ENCODE measurements at places on chromosomes 6 and 20.

DNA sequence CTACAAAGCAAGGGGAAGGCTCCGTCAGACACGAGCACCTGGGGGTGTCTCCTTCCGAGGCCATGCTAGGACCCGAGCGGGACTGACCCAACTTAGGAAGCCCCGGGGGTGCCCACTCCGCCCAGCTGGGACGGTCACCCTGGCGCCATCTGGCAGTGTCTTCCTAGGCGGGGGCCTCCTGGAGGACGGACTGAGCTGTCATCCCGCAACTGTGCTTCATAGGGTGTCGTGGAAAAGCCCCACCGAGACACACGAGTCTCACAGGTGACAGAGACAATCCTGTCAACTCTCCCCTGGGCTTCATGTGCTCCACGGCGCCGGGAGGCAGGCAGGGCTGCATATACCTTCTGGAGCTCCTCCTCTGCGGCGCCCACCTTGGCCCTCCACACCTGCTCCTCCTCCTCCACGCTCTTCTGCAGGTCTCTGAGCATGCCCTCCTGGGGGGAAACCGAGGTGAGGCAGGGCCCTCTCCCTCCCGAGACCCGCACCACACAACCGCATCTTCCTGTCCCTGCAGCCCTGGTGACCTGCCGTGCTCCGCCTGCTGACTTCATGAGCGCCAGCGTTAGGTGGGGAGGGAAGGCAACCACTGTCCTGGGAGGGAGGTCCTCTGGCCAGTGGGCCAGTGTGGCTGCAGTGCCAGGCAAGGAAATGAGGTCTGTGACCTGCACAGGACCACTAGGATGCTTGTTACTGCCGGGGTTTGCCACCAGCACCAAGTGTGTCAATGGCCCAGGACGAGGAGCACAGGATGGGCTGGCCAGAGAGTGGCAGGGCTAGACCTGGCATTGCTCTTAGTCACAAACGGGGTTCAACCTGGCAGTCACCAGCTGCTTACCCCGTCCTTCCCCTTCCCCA is 50.7 kb downstream of the DSTN start:
- DNase-seq: no peak

- DNase-seq: no peak
These were observed 45.9 kb upstream of the SCGN start for GRCh38 chr6:25606151-25606550.

DNA sequence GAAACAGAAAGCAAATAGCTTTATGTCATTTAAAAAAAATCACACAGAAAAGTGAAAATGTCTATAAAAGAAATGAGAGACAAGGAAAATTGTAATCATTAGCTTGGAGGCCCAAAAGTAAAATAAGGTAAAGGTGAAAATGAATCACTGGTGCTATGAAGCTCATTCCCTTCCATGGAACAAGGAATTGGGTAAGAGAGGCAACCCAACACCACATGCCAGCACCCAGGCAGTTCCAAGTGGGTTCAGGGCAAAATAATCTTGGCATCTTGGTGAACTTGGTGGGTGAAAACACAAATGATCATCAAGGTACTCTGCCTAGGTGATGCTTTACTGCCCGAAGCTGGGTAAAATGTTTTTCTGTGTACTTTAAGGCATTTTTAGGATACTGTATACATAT is 16.7 kb downstream of the CST4 start:
- DNase-seq: no peak

DNA sequence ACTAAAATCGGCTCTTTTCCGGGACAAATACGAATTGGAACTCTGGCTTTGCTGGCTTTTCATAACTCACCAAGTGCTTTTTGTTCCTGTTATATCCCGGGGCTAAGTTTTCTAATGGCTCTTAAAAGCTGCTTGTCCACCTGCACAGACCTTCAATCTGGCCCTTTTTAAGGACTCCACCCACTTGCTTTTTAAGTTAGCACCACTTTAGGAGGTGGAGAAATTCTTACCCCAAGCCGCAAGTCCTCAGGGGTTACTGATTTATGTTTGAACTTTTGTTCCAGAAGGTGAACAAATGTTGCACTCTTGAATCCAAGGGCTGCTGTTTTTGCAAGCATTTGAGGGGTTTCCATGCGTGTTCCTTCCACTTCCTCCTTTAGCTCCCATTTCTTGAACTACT is 37.8 kb downstream of the FAM184A start:
- no peak for DNase-seq

- DNase-seq: no peak
These were observed 52.2 kb upstream of the SPACA1 start for GRCh38 chr6:87995461-87995860.

- no peak for DNase-seq
These were observed 71.4 kb upstream of the SHLD1 start for GRCh38 chr20:5678777-5679176.

- DNase-seq: no peak
These were observed 58.0 kb upstream of the CD93 start for GRCh38 chr20:23143986-23144690.

- no peak for DNase-seq
These were observed 20.8 kb upstream of the SNRPB2 start for GRCh38 chr20:16709017-16709416.

DNA sequence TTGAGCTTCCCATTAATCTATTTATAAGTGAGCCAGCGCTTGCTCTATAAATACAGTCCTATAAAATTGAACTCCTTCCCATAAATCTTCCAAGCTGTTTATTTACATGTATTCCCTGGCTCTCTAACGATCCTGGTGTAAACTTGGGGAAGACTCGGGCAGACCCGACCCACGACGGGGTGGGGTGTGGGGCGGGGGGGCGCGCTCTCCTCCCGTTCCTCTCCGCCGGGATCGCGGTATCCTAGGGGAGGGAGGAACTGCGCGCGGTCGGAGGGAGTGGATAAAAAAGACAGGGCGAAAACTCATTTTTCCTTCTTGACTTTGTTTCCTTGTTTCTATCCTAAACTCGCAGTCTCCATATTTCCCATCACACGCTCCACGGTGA is 31.1 kb downstream of the TFAP2B start:
- DNase-seq: no peak

DNA sequence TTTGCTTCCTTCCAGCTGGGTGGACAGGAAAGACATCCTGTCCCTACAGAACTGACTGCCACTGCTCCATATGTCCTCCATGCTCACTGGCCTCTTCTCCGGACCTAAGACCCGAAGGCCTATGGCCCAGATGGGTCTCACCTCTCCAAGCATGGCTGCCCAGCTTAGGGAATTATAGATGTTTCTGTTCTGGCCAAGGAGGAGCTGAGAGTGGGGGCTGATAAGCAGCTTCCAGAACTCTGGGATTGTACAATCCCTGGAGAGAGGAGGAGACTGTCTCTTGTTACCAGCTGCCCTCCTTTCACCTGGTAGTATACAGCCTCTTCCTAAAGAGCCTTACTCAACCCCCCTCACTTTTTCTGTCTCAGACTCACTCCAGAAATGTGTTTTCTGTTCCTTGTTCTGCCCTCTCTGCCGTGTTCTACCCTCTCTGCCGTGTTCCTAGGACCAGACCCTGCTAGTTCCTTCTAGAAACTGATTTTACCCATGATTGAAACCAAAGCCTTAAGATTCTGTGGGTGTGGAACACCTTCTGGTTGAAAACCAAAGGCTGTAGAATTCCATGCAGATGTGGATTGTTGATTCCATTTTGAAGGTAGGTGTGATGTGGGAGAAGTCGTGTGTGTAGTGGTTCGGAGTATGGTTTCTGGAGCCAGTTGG is 28.7 kb downstream of the ANKS1A start:
- DNase-seq: no peak

DNA sequence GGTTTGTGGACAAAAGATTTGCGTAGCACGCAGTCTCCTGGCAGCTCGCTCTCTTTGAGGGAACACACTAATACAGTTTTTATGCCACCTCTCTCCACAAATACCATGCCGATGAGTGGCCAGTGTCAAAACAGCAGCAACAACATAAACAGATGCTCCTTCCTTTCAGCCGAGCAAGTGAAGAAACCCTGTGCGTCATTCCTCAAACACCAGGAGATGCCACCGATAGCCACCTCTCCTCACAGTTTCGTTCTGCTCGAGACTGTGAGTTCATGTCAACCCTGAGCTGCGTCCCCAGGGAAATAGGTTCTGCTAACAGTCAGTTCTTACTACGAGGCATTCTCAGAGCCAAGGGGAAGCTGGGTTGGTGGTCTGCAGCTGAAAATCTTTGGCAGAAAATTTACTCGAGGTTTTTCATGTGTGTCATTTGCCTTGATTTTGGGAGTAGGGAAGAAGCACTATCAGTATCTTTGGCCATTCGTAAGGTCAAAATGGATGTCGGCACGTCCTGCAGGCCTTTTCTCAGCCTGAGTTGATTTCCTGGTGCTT is 59.9 kb downstream of the EYA2 start:
- peak; percentile 96 for DNase-seq

GRCh38 chr6:48736501-48737206 is 625.7 kb upstream of the PTCHD4 start:
- peak; percentile 93 for DNase-seq

DNA sequence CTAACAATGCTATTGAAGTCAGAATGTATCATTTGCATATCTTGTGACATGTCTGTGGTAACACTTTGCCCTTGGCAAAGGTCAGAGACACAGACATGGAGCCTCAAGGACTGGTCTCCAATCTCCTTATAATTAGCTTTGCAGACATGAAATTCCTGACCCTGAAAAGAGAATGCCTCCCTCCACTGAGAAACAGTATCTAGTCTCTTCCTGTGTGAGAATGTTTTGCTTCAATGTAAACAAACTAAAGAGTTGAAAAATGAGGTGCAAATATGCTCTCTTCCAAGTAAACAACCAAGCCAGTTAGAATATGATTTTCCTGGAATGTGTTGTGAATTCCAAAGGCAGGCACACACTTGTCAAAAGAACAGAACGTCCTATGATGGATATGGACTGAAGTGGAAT is 407.1 kb upstream of the MARCKS start:
- no peak for DNase-seq

DNA sequence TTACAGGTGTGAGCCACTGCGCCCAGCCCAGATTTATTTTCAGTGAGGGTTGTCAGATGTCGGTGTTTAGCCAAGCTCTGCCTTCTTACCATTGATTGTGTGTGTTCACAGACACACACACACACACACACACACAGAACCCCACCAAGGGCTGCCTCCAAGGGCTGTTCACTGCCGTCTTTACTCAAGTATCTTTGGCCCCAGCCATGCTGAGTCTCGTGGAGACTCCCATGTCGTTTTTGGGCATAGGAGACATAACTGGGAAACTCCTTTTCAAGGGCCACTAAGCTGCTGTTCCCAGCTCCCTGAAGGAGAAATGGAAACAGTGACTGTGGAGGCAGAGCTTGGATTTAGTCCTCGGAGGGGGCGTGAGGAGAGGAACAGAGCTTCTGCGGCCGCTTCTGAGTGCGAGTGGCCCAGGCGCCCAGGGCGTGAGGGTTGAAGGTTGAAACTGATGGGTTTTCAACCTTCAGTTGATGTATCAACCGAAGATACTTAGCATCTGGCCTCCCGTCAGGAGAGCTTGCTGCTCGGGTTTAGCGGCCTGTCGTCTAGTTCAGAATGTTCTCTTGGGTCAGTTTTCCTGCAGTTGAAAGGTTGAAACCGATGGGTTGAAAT is 243.6 kb downstream of the TTLL2 start:
- no peak for DNase-seq

GRCh38 chr6:37056112-37056403 is 50.6 kb downstream of the FGD2 start:
- DNase-seq: no peak

GRCh38 chr6:169513478-169514193 is 188.2 kb downstream of the WDR27 start:
- DNase-seq: no peak

DNA sequence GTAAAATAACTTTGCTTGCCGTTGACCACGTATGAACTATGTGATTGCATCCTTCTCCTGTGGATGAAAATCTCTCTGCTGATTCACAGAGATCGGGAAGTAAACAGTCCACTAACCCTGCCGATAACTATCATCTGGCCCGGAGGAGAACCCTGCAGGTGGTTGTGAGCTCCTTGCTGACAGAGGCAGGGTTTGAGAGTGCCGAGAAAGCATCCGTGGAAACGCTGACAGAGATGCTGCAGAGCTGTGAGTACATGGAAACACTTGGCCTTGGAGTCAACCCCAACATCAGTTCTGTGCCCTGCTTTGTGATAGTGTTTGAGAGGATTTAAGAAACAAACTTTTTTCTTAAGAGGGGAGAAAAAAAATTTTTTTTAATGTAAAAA is 937 bp downstream of the TAF8 start:
- no peak for DNase-seq

DNA sequence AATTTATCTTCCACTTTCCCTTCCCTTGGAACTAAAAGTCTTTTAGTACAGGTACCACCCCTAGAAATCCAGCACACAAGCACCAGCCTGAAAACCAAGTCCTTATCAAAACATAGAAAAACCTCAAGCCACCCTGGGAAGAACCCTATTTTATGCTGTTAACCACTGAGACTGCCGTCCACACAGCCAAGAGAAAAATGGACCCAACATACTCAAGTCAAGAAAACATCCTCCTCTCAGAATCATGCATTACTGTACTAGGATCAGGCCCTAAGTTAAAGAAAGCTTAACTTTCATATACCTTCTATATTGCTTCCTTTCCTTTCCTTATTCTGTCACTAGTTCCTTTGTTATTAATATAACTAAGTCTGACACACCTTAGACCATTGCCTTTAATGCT is 16.9 kb upstream of the GOPC start:
- DNase-seq: no peak

DNA sequence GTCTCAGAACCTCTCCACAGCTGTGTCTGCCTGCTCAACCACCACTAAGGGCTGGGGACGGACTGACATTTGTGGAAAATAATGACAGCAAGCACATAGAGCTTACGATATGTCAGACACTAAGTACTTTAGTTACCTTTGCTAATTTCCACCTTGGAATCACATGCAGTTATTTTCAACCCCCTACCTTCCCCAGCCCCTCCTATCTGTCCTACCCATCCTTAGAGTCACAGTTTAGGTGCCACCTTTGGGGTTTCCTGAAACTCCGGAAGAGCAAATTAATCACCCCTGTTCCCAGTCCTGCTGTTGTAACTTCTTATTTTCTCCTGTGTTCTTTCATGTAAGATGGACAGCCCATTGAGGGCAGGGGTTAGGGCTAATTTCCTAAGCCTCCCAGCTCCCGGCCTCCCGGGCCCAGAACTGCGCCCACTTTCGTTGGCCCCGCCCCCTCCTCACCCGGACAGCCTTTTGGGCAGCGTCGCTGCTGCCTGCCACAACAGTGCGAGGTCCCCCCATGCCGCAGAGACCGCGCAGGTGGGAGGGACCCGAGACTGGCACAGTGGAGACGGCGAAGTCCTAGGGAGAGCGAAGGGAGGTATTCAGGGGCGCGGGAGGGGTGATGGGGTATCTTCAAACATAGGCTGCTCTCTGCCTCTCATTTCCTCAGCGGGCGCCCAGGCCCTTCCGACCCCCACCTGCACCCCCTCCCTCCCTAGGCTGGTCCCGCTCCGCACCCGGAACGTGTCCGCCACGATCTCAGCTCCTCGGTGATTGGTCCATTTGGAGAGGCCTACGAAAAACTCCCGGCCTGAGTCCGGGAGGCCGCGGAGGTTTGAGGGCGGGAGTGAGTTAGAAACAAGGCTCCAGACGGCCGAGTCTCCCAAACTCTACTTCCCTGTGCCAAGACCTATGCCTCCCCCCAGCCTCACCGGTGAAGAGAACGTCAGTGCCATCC is 1.1 kb downstream of the DDAH2 start:
- DNase-seq: no peak

All from fibroblast of upper back skin (primary cell).